ENCODE measurements at places on chromosomes 3 and 15.
A peak's percentile ranks its signal among the peaks of the same experiment; 100 is the strongest.

- H3K27me3 ChIP-seq, result no peaks in the 10 kb centered on the region
- no peak overlapping the region for H3K4me3 ChIP-seq
- H3K36me3 ChIP-seq, result peaks cover 13% of the 10 kb centered on the region
- no peak overlapping the region for H3K27ac ChIP-seq
These were observed 3.8 kb upstream of the SCG5 start for GRCh38 chr15:32637704-32638103.

DNA sequence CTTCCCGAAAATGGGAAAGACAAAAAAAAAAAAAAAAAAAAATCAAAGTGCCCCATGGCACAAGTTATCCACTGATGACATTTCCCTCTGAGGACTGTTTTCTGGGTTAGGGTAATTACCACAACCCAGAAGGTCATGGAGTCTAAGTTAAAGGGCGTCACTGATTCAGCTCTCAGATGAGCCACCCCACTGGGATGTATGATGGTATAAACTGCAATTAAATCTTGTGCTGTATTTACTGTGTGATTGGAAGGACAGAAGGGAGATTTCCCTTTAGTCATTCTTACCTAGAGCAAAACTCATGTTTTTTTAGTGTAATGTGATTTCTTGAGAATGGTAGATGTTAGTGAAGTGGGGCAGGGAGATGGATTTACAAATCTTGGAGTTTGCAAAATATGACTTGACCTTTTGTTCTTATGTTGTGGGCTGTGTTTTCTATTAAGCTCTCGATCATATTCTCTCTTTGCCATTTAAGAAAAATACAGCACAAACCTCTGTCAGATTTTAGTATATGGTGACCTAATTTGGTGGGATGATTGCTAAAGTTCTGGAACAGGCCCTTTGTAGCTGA, 244.2 kb downstream of the PTPRG start:
- no peaks in the 10 kb centered on the region for H3K36me3 ChIP-seq
- H3K27me3 ChIP-seq, result no peaks in the 10 kb centered on the region
- H3K27ac ChIP-seq, result no peak overlapping the region
- no peaks in the 10 kb centered on the region for H3K4me1 ChIP-seq
- H3K4me3 ChIP-seq, result no peak overlapping the region

- H3K4me1 ChIP-seq, result no peaks in the 10 kb centered on the region
- H3K27ac ChIP-seq, result no peak overlapping the region
- no peak for DNase-seq
- no peaks in the 10 kb centered on the region for H3K27me3 ChIP-seq
- no peaks in the 10 kb centered on the region for H3K36me3 ChIP-seq
These were observed 91.3 kb upstream of the ATP10A start for GRCh38 chr15:25954398-25954797.

- no peaks in the 10 kb centered on the region for H3K4me1 ChIP-seq
- no peak for DNase-seq
- H3K27ac ChIP-seq, result no peak overlapping the region
- H3K27me3 ChIP-seq, result no peaks in the 10 kb centered on the region
These were observed 54.3 kb downstream of the RIOX2 start for GRCh38 chr3:97917813-97918536.

GRCh38 chr15:98441599-98441998, 206.7 kb upstream of the IGF1R start:
- H3K4me3 ChIP-seq, result no peak overlapping the region
- no peaks in the 10 kb centered on the region for H3K4me1 ChIP-seq
- H3K36me3 ChIP-seq, result no peaks in the 10 kb centered on the region
- no peak overlapping the region for H3K27ac ChIP-seq

- no peak for DNase-seq
- H3K27ac ChIP-seq, result no peak overlapping the region
These were observed 470.2 kb upstream of the AGTR1 start for GRCh38 chr3:148227534-148227933.

GRCh38 chr15:76382987-76383728, 46.6 kb downstream of the ISL2 start:
- no peaks in the 10 kb centered on the region for H3K27me3 ChIP-seq
- no peaks in the 10 kb centered on the region for H3K4me1 ChIP-seq
- no peak overlapping the region for H3K4me3 ChIP-seq
- no peaks in the 10 kb centered on the region for H3K36me3 ChIP-seq
- no peak for DNase-seq

GRCh38 chr3:184186902-184187207, 856 bp downstream of the ABCF3 start:
- peaks cover 10% of the 10 kb centered on the region for H3K4me1 ChIP-seq
- no peak for DNase-seq
- no peaks in the 10 kb centered on the region for H3K27me3 ChIP-seq
- peak overlapping the region; percentile 99 for H3K4me3 ChIP-seq
- peaks cover 17% of the 10 kb centered on the region for H3K36me3 ChIP-seq

DNA sequence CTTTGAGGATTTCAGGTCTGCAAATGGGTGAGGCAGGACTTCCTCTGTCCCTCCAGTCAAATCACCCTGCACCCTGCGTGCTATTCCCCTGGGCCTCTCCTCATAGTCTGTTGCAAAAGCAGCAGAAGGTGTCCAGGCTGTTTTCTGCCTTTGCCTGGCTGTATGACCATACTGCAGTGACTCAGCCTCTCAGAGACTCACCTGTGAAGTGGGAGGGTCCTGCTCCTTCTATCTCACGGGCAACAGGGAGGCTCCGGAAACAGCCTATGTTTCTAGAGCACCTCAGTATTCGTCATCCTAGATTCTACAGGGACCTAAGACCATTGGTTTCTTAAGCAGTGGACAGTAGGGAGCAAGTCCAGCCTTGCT, 216.4 kb downstream of the TLE3 start:
- peak; percentile 40 for DNase-seq
- H3K4me3 ChIP-seq, result no peak overlapping the region

DNA sequence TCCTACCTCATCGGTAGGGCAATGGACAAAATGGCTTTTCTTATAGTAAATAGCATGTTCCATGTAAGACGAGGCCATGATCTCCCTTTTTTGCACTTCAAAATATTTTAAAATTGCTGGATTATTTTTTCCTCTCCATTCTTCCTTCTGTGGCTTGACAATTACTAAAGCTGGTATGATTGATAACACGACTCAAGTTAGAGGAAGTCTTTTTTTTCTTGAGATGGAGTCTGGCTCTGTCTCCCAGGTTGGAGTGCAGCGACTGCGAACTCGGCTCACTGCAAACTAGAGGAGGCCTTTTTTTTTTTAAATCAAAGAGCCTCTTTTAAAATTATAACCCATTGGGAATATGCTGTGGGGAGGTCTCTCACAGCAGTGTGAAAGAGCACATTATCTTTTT, 124.5 kb upstream of the TBL1XR1 start:
- DNase-seq, result no peak
- H3K36me3 ChIP-seq, result no peaks in the 10 kb centered on the region
- H3K27me3 ChIP-seq, result no peaks in the 10 kb centered on the region
- H3K27ac ChIP-seq, result peak overlapping the region; percentile 61
- no peak overlapping the region for H3K4me3 ChIP-seq
- peaks cover 49% of the 10 kb centered on the region for H3K4me1 ChIP-seq

GRCh38 chr3:149879872-149880271, 66.9 kb downstream of the RNF13 start:
- H3K4me1 ChIP-seq, result no peaks in the 10 kb centered on the region
- DNase-seq, result peak; percentile 27
- H3K27me3 ChIP-seq, result no peaks in the 10 kb centered on the region
- H3K27ac ChIP-seq, result no peak overlapping the region

DNA sequence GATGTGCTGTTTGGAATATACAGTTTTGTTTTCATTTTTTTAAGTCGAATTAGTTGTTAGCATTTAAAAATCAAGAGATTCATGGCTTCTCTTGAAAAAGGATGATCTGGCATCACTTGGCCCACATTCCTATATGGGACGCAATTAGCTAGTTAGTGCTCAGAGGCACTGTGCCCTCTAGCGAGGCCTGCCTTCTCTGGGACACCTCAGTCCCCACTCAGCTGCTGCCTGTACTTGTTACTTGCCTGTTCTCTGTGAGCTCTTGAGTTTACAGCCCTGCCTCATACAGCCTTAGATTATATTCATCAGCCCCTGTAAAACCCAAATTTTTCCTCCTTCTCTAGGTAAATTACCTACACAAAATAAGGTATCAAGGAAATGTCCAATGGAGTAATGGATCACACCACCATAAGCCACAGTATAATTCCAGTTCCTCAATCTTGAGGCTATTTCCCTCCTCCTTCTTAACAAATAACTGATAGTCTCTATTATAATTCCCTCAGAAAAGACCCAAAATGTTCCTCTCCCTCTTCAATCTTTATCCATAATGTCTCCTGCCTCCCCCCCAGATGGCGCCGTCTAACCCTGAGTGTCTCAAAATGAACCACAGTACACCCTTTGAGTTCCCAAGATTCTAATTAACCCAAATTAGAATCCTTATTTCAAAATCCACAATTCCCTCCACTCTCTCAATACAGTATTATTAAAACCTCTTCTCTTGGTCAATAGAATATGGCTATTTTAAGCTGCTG, 2.7 kb downstream of the ZMAT3 start:
- H3K4me1 ChIP-seq, result peaks cover 12% of the 10 kb centered on the region
- H3K4me3 ChIP-seq, result no peak overlapping the region
- no peaks in the 10 kb centered on the region for H3K36me3 ChIP-seq
- H3K27ac ChIP-seq, result no peak overlapping the region

DNA sequence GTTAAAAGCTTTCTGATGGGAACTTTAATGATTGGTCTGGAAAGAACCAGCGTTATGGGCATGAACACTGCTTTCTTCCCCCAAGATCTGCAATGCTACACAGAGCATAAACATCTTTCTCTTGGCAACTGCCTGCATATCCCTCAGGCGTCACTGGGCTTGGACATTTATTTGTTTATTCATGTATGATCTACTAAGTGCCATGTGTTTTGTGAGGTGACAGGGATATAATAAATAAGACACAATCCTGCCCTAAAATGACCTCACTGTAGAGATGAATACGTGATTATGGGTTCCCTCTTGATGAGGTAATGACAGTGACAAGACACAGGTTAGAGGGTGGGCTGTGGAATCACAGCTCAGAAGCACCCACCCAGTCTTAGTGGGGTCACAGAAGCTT, 485.3 kb downstream of the PDCD6IP start:
- no peak overlapping the region for H3K4me3 ChIP-seq
- no peak overlapping the region for H3K27ac ChIP-seq
- H3K4me1 ChIP-seq, result no peaks in the 10 kb centered on the region
- H3K27me3 ChIP-seq, result no peaks in the 10 kb centered on the region
- no peak for DNase-seq

GRCh38 chr15:100926971-100927756, 8.0 kb downstream of the LRRK1 start:
- no peaks in the 10 kb centered on the region for H3K27me3 ChIP-seq
- DNase-seq, result no peak
- H3K4me1 ChIP-seq, result peaks cover 50% of the 10 kb centered on the region
- H3K36me3 ChIP-seq, result peaks cover 11% of the 10 kb centered on the region
- no peak overlapping the region for H3K27ac ChIP-seq
- H3K4me3 ChIP-seq, result no peak overlapping the region

- H3K27me3 ChIP-seq, result peaks cover 6% of the 10 kb centered on the region
- H3K27ac ChIP-seq, result no peak overlapping the region
- no peaks in the 10 kb centered on the region for H3K4me1 ChIP-seq
- no peaks in the 10 kb centered on the region for H3K36me3 ChIP-seq
- no peak overlapping the region for H3K4me3 ChIP-seq
These were observed 4.6 kb downstream of the SKOR1 start for GRCh38 chr15:67829647-67830504.

DNA sequence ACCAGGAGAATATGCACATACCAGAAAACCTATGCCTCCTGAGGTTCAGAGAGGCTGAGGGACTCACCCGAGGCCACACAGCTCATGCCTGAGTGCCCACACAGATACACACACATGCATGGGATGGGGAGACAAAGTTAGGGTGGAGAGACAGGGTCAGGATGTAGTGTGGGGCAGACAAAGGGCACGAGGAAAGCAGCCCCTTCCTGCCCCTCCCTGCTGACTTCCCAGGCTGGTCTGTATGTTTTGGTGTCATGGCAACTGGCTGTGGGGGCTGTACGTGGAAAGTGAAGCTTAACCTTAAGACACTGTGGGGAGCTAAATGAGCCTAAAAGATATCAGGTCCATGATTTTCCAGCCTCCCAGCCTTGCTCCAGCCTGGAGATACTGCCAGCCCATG, 57.8 kb downstream of the EPHB3 start:
- peaks cover 26% of the 10 kb centered on the region for H3K27me3 ChIP-seq
- H3K27ac ChIP-seq, result no peak overlapping the region
- DNase-seq, result no peak
- no peak overlapping the region for H3K4me3 ChIP-seq

DNA sequence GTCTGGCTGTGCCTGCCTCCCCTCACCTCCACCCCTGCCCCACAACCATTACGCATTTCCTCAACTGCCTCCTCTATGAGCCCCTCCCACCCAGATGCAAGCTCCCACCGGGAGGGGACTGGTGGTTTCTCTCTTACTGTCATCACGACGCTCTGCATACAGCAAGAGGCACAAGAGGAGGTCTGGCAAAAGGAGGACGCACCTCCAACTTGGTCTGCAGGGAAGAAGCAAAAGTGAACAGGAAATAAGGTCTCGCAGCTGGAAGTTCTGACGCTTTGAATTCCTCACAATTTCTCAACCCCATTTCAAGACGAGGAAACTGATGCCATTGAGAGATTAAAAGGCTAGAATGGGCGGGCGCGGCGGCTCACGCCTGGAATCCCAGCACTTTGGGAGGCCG, 42.3 kb upstream of the MUC4 start:
- DNase-seq, result no peak
- no peaks in the 10 kb centered on the region for H3K4me1 ChIP-seq
- no peaks in the 10 kb centered on the region for H3K36me3 ChIP-seq
- H3K27me3 ChIP-seq, result no peaks in the 10 kb centered on the region
- no peak overlapping the region for H3K27ac ChIP-seq

All from MM.1S (cell line).